H7 (cell line): ENCODE measurements at places on chromosomes 16 and 17. TPM values are rescaled to one million over a fixed set of nuclear protein-coding genes. Genes with fewer than 3 reads are reported as not detected.
A peak's percentile ranks its signal among the peaks of the same experiment; 100 is the strongest.

DNA sequence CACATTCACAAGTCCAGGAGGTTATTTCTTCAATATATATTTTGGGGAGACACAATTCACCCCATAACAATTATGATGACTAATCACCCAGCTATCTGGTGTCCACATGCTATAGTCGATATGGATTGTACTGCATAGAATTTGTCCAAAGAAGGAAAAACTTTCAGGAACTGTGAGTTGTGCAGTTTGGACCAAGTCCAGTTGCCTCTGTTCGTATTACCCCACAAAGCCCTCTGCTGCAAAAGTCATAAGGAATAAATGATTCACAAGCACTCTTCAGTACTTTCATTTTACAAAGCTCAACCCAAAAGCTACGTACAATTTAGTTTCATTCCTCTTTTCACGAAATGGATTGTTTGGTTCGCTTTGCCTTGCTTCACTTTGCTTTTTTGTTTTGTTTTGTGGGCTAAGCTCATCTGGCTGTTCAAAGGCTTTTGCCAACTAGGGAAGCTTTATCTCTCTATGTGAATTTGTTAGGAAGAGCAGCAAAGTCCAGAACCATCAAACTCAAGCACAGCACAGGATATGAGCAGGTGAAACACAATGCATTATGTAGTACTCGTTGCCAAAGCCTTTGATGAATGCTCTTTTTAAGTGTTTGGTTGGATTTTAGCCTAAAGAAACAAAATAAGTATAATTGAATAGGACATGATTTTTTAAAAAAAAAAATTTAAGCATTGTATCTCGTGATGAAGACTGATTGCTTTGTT, 98.6 kb downstream of the ZNF18 start:
- no peak for DNase-seq

GRCh38 chr17:50169121-50169764, 3.4 kb downstream of the SGCA start:
- DNase-seq, result peak; percentile 94

The OR4D1 gene
- 0.03 and 0.22 TPM in 2 replicates for total RNA-seq

The CD79B gene
- 2.4 and 2.6 TPM in 2 replicates for total RNA-seq

GRCh38 chr17:9887508-9887907, 17.6 kb downstream of the RCVRN start:
- no peak for DNase-seq

GRCh38 chr17:44820631-44821212, 9.4 kb downstream of the GJC1 start:
- DNase-seq, result no peak

The ZFPM1 gene
- 1.1 and 1.7 TPM in 2 replicates for total RNA-seq

DNA sequence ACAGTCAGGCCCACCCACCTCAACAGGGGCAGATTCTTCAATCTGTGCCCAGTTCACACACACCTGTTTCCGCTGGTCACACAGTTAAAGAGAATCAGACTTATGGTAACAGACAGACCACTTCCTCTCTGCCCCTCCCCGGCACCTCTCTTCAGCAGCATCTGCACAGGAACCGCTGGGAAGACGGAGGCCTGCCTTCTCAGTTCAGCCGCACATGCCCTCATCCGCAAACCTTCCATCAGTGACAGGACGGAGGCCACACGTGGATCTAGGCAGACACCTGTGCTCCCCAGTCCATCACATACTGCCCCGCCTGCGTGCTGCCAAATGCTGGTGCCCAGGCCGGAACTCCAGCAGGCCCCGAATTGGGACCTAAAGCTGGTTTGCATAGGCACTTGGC, 10.3 kb downstream of the PHB1 start:
- DNase-seq, result no peak

The KRT39 gene
- total RNA-seq, result not detected in 2 replicates

The BOLA2B gene
- total RNA-seq, result 31.2 and 63.1 TPM in 2 replicates

GRCh38 chr16:19203374-19203966, 35.4 kb downstream of the SYT17 start:
- DNase-seq, result no peak

The MED1 gene
- total RNA-seq, result 24.3 and 27.3 TPM in 2 replicates

DNA sequence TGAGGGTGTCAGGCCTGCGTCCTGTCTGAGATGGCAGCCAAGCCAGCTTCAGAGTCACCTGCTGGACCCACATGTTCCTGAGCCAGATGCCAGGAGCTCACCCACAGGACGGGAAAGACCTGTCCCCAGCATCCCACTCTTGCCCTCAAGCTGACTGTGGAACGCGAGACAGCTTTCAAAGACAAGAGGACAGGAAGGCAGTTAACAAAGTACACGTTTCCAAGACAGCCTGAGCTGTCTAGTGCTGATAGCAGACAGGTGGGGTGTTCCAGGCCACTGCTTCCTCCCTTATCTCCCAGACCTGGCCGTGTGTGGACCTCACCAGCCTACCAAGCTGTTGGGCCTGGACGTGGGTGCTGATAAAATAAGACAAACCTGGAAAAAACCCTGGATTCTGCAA, 13.2 kb downstream of the CMTM3 start:
- DNase-seq, result no peak

- no peak for DNase-seq
Measured at GRCh38 chr17:55336426-55336825, 71.7 kb downstream of the HLF start.

The PIK3R5 gene
- total RNA-seq, result 13.3 and 33.6 TPM in 2 replicates

GRCh38 chr17:49523706-49524472, 28.8 kb downstream of the NGFR start:
- peak; percentile 61 for DNase-seq

DNA sequence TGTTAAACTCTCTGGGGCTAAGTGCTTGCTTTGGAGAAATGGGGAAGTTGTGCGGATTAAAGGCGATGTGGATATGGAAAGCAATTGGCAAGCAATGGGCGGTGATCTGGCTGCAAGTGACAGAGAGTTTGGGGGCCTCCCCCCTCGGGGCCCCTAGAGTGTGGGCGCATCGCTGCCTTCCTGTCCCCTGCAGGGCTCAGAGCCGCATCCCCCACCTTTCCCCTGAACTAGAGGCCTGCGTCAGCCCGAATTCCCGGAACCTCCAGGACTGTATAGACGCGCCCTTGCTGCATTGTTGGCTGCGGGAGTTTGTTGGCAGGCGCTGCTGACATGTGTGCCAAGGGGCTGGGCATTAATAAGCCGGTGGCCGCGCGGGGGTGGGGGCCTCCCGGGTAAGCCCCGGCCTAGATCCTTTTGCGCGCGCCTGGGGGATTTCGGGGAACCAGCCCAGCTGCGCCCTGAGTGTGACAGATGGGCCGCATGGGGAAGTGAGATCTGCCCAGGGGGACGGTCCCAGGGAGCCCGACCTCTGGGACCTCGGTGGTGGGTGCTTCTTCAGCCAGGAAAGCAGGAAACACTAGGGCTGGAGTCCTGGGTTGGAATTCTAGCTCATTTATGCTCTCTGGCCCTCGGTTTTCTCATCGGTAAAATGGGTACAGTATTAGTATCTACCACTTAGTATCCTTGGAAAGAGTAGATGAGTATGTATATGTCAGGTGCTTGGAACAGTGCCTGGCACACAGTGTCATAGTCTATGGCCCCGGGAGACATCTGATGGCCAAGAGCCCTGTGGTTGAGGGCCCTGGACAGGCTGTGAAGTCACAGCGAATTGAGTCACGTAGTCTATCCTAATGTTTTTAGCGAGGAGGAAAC, 1.0 kb downstream of the EEF2K start:
- DNase-seq, result peak; percentile 76

DNA sequence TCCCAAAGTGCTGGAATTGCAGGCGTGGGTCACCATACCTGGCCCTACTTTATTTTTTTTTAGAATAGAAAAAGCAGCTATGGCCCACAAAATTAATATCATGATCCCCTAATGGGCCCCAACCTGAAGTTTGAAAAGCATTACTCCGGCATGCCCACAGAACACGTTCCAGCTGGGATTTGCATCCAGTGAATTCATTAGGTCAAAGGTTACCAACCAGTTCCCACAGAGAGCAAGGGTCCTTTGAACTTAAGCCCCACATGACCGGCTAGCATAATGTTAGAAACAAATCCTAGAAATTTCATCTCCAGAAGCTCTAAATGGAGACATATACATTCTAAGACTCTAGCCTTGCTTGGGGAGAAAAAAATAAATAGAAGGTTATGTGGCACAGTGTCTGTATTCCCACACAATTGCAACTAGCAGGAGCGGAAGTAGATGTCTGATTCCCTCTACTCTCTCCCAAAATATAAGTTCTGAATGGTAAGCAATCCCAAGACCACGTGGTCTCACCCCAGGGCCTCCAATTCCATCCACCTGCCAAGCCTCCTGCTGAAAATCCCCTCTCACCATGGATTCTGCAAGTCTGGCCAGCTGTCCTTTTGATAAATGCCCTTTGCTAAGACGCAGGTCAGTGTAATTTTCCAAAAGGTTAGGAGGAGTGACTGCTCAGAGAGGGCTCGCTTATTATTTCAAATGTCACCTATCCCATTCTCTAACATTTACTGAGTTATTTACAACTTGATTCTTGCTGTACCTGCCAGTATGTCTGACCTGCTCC, 395.8 kb downstream of the NPIPA8 start:
- DNase-seq, result no peak

DNA sequence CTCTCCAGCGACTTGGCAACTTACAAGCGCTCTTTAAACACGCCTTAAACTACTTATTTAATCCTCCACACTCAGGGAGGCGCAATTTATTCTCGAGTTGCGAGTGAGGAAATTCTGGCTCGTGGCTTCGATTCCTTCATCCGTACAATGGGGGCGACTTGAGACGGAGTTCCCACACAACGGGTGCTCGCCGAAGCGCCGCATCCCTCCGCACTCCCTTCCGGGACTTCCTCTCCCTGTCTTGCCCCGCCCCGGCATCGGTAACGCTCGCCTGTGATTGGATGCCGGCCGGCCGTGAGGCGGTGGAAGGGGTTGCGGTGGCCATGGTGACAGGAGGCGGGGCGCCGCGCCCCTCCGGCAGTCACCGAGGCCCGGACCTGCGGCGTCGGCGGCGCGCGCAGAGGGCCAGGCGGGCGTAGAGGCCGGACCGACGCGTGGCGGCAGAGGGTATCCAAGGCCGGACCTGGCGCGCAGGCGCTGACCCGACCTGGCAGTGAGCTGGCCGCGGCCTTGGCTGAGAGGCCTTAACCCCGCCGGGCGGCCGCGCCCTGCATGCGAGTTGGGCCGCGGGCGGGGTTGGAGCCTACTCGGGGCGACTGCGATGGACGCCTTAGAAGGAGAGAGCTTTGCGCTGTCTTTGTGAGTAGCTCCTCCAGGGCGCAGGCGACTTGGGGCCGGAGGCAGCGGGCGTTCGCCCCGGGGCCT, at the start of gene ARL2BP:
TSS of gene ARL2BP (plus strand) at position 493 of the 705 bp plus-strand sequence. CDS start at position 602, 109 bp downstream.
- DNase-seq, result peak; percentile 100
